Stimulated activated CD4-positive, alpha-beta T cell treated with anti-CD3 and anti-CD28 coated beads, Interleukin-15, amount 100 ng/mL, for 1 hour (primary cell): ENCODE measurements at places on chromosomes 6 and 20.

GRCh38 chr6:35757456-35758123 is 18.8 kb upstream of the CLPSL2 start:
- DNase-seq, result no peak

- peak; percentile 46 for DNase-seq
Observed at GRCh38 chr6:136290410-136291010, 864 bp upstream of the BCLAF1 start.

DNA sequence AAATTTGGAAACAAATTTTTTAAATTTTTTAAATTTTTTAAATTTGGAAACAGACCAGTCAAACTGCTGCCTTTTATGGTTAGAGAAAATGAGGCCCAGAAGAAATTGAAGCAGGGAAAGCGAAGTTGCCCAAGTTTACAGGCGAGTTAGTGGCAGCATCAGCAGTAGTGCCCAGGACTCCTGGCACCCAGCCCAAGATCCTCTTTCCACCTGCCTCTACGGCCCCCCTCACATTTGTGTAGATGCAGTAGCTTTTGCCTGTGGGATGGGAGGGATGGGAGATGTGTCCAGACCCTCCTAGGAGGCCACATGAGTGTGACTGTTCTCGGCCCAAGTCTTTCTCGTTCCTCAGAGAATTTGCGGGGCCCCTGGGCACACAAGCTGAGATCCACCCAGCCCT is 49.8 kb downstream of the HNF4A start:
- DNase-seq, result no peak

DNA sequence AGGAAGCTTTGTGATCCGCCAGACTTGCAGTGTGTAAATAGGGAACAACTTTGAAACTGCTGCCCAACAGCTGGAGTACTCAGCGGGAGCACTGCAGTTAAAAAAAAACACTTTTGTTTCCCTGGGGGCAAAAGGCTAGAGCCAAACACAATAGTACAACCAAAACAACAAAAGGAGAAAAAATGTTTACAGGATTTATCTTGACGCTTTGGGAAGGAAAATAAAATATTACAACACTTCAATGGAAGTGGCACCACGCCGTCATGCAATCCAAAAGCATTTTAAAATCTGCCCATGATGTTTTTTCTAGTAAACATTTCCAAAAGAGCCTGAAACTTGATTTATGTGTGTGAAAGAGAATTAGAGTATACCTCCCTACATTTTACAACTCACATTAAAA is 26.0 kb downstream of the PTPRK start:
- DNase-seq, result no peak

GRCh38 chr20:16158090-16158975 is 414.9 kb downstream of the KIF16B start:
- DNase-seq, result no peak

DNA sequence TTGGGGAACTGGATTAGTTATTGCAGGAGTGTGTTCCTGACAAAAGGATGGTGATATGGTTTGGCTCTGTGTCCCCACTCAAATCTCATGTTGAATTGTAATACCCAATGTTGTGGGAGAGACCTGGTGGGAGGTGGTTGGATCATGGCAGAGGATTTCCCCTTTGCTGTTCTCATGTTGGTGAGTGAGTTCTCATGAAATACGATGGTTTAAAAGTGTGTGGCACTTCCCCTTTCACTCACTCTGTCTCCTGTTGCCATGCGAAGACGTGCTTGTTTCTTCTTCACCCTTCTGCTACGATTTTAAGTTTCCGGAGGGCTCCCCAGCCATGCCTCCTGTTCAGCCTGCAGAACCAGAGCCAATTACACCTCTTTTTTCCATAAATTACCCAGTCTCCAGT is 16.2 kb upstream of the TREM1 start:
- DNase-seq, result no peak

GRCh38 chr6:4404415-4404814 is 269.0 kb upstream of the ECI2 start:
- no peak for DNase-seq

DNA sequence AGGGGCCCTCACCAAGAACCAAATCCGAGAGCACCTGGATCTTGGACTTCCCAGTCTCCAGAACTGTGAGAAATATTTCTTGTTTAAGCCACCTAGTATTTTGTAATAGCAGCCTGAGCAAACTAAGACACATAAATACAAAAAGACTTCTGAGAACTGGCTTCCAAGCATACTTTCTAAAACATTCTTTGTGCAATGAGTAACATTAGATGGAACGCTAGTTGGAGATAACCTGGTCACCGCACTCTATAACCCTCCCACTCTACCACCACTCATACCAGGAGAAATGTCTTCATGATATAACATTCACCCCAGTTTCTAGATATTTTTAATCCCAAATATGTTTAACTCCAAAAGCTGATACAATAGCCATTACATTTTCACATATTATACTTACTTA is 169.5 kb upstream of the THEMIS start:
- no peak for DNase-seq

DNA sequence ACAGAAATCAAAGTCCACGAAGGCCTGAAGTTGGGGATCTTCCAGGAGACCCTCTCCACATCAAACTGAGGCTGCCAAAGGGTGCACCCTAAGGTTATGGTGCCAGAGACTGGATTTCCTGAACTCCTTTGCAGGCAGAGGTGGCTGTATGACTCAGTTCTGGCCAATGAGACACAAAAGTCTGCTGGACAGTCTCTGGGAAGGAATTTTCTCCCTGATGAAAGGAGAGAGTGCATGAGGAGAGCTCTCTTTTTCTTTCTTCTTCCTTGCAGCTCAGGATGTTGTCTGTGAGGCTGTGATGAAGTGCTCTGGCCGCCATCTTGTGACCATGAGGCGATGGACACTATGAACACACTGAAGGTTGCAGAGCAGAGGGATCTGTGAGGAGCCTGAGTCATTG is 85.2 kb downstream of the MDGA1 start:
- no peak for DNase-seq

DNA sequence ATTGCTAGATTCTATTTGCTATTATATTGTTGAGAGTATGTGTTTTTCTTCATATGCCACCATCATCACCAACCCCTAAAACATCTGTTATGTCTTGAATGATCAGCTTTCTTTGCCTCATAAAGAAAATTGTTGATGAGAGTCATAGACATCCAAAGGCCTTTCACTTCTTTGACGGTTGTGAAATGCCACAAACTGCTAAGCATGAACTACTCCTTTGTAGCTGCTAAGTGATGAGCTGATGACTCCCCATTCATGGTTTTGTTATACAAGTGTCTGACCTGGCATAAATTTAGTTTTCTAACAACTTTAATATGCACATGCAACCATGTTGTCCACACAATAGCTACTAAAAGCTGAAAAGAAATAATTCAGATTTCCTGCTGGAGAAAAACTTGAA is 684 bp upstream of the MED23 start:
- DNase-seq, result no peak

DNA sequence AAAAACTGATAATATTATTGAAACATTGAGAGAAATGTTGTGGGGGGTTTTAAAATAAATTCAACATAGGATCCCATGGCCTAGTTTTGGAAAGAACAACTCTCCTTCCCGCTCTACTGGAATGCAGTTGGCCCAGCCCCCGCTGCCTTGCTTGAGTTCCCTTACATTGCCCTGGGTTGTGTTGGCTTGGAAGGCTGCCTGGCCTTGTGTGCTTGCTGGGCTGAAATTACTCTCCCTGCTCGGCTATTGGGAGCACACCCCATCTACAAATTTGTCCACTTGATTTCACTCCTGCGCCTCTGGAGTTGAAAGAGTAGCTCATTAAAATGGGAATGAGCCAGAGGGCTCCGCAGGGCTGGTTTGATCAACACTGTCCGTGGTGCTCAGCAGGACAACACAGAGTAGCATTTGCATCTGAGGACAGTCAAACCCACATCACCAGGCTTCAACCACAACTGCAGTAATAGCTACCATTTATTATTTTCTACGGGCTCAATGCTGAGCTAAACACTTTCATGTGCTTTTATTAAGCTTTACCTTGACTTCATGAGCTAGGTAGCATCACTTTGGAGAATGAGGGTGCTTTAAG is 35.2 kb downstream of the DOK5 start:
- no peak for DNase-seq
